Right renal pelvis (tissue), 4 donors: ENCODE measurements at places on chromosomes 11 and 22.

- no peak for DNase-seq
Measured at GRCh38 chr11:356610-357009, 12.7 kb upstream of the B4GALNT4 start.

DNA sequence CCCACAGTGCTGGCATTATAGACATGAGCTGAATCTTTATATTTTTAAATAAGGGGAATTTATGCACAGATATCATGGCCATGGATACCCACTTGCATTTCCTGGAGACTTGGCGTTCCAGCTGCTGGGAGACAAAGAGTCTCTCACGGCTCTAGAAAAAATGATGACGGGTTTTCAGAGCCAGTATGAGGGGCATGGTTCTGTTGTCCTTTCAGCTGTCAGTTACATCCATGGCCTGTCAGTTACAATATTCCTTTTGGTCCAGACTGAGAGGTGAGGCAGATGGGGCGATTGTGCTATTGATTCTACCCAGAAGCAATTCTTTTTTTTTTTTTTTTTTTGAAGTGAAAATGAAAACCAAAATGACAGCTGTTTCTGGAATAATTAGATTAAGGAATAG lies 29.7 kb downstream of the USH1C start:
- DNase-seq = no peak

DNA sequence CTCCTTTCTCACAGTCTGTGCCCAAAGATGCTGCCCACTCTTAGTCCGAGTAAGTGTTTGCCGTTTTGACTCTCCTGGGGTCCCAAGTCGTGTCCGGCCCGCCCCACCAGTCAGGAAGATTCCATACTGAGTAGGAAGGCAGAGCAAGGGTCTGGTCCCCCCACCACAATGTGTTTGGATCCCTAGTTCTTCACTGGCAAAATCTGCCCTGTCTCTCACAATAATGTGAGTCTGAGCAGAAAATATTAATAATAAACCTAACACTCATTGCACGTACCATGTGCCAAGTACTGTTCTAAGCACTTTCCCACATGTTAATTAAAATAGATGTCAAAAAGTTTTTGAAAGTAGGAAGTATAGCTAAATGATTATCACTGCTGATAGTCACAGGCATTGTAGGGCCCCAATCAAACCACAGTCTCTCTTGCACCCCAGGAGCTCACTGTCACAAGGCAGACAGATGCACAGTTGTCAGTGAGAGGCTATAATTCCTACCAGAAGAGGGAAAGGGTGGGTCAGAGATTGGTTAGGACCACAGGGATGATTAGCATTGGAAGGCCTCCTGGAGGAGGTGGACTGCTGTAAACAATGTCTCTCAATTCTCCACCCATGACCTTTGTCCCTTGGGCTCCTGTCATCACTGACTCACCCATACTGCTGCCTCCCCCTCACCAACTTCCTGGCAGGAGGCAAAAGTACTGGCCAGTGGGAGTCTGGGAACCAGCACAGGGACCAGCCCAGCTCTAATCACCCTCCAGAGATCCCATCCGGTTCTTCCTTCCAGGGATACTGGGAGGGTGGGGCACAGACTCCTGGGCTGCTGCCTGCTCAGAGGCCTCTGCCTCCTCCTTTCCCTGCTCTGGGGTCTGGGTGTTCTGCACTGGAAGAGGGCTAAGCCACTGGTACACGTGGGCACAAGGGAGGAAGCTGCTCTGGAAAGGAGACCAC lies 1.0 kb upstream of the POLD4 start:
- no peak for DNase-seq

DNA sequence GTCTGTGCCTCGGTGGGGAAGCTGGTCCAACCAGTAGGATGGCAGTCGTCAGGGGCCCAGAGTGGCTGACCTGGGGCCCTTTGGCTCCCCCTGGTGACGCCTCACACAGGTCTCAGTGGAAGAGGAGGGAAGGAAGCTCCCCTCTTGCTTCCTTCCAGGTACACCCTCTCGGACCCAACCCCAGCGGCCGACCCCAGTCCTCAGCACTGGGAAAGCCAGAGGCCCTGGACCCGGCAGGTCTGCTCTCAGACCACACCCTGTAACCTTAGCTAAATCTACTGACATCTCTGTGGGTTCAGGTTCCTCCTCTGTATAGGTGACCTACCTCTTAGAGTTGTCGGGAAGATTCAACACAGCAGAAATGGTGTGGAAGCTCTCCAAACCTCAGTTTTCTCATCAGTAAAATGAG lies 3.4 kb upstream of the SCUBE1 start:
- DNase-seq = no peak

DNA sequence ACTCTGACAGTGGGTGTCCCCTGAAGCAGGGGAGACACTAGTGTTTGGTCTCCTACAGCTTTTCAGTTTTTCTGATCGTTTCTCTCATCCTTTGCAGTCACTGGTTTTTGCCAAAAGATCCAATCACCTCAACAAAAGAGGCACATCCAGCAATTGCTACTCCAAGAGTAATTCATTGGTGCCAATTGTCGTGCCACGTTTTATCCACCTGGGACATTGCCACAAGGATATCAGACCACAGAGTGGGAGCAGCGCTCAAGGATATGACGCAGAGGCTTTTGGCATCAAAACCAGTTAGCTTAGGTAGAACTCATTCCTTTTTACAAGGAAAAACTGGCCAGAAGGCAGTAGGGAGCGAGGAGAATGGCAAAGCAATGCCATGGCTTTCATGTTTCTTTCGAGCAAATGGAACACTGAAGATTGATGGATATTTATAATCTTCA lies 40.9 kb upstream of the BLID start:
- no peak for DNase-seq

GRCh38 chr22:30021881-30022619 lies 58.2 kb upstream of the HORMAD2 start:
- DNase-seq = no peak

- DNase-seq = no peak
Measured at GRCh38 chr11:44884056-44884455, 66.6 kb downstream of the TP53I11 start.

DNA sequence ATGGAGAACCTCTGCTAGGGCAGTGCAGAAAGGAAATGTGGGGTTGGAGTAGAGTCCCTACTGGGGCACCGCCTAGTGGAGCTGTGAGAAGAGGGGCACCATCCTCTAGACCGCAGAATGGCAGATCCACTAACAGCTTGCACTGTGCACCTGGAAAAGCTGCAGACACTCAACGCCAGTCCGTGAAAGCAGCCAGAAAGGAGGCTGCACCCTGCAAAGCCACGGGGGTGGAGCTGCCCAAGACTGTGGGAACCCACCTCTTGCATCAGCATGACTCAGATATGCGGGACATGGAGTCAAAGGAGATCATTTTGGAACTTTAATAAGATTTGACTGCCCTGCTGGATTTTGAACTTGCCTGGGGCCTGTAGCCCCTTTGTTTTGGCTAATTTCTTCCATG lies 8.7 kb downstream of the TSKU start:
- DNase-seq = no peak

DNA sequence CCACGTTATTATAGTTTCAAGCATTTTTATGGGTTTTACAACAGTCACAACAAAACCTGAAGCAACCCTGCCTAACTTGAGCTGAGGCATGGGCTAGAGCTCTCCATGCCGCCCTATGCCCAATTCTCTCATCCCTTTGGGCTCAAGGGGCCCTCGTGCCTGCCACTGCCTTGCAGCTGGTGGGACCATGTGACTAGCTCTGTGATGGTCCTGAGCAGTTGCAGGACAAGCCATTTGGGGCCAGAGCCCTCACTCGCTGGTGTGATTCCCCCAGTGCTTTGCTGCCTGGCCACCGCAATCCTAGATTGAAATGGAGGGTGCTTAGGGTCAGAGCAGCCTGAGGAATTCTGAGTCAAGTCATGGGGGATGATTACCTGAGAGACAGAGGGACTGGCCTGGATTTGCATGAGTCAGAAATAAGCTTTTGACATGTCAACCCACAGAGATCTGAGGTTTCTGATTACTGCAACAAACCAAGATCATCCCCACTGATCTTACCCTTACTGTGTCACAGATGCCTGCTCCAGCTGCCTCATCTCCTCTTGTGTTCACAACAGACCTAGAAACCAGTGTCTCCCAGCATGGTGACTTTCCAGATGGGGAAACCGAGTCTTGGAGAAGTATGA lies 323.7 kb downstream of the BRD1 start:
- no peak for DNase-seq

DNA sequence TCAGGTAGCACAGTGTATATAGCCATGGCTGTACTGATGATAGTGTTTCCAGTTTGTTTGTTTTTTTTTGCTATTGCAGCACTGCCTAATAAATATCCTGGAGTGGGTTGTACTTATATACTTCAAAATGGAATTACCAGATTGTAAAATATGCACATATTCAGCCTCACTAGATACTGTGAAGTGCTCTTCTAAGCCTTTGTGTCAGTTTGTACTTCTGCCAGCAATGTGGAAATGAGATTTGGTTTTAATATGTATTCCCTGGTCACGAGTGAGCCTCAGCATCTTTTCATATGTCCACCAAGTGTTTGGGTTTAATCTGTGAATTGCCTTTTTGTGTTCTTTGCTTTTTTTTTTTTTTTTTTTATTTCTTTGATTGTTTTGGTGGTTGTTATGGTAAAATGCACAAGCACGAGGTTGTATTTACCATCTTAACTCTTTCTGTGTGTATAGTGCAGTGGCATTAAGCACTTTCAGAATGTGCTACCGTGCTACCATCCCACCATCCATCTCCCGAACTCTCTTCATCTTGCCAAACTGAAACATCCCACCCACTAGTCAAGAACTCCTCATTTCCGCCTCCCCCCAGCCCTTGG lies 34.9 kb downstream of the ST3GAL4 start:
- no peak for DNase-seq

DNA sequence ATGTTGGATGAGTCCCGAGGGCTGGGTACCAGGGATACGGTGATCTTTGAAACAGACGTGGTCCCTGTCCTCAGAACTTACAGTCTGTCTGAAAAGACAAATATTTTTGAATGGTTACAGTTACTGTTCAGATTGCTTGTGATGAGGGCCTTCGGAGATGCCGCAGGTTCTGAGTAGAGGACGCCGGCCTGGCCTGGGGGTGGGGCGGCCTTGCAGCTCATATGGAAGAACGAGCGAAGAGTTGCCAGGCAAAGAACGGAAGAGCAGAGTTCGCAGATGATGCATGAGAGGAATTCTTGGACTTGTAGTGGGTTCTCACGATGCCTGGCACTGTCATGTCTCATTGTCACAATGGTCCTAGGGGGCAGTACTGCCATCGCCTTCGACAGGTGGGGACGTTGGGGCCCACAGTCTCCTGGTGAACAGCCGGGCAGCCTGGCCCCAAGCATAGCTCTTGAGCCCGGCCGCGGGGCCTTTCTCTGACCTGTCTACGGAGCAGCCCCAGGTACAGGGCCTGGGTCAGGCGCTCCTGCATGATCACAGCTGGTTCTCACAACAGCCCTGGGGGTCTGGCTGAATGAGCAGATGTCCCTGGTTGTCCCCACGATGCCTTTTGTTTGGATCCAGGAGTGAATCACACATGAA lies 60.9 kb upstream of the PARVG start:
- no peak for DNase-seq

- DNase-seq = no peak
Measured at GRCh38 chr22:44019416-44019815, 4.7 kb upstream of the PARVB start.

DNA sequence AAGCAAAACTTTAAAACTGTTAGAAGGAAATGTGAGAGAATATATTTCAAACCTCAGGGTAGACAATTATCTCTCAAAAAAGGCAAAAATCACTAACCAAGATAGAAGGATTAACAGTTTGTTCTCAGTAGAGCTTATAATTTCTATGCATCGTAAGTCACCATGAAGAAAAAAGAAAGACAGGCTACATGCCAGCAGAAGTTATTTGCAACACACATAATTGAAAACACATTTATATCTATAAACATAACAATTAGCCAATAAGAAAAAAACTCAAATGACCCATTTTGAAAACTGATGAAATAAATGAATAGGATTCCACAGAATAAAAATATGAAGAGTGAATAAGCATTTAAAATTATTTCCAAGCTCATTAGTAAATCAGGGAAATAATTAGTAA lies 24.4 kb upstream of the SNX19 start:
- no peak for DNase-seq

DNA sequence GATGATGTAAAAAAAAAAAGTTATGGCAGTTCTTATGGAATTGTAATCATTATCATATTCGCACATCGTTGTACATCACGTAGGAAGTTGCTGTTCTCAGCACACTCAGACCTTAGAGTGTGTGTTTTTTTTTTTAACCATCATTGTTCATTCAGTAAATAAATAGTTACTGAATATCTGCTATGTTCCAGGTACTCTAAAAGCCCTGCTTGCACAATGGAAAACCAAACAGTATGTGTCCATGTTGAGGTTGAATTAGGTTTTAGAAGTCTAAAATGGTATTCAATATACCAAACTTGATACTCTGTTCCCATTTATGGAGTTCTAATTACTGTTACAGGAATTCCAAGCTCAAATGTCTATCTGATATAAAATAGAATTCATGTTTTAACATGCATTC lies 41.2 kb downstream of the PDHX start:
- DNase-seq = no peak

GRCh38 chr11:112437096-112437495 lies 176.4 kb upstream of the PLET1 start:
- no peak for DNase-seq

GRCh38 chr11:84671325-84671999 lies 955.7 kb downstream of the DLG2 start:
- no peak for DNase-seq

DNA sequence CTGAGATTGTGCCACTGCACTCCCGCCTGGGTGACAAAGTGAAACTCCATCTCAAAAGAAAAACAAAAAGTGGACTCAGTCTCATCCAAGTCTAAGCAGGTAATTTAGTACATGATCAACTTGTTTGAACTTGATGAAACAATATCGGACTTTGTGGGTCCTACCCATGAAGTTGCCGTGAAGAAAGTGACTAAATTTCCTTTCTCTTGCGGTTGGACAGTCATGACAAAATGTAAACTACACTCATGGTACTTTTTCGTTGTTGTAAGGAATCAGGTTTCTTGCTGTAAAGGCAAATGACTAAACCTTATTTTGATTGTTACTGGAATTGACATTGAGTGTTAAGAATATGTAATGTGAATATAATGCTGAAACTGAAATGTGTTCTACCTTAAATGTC lies 164.5 kb upstream of the PLET1 start:
- DNase-seq = no peak

GRCh38 chr11:119179983-119180382 lies 5.3 kb upstream of the NHERF4 start:
- no peak for DNase-seq

DNA sequence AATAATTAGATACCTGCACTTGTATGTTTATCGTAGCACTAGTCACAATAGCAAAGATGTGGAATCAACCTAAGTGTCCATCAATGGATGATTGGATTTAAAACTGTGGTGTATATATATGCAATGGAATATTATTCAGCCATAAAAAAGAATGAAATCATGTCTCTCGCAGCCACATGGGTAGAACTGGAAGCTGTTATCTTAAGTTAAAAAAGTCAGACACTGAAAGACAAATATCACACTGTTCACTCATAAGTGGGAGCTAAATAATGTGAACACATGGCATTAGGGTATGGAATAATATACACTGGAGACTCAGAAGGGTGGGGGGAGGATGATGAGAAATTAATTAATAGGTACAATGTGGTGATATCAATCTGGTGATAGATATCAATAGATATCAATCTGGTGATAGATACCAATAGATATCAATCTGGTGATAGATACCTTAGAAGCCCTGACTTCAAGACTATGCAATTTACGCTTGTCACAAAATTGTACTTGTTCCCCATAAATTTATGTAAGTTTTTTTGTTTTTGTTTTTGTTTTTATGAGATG lies 2.0 kb downstream of the LMO2 start:
- DNase-seq = no peak

- DNase-seq = no peak
Measured at GRCh38 chr11:122241566-122241965, 125.6 kb upstream of the BLID start.

- DNase-seq = no peak
Measured at GRCh38 chr11:124460459-124460858, 15.0 kb upstream of the OR8B8 start.
